ENCODE measurements at places on chromosomes 4 and X.

DNA sequence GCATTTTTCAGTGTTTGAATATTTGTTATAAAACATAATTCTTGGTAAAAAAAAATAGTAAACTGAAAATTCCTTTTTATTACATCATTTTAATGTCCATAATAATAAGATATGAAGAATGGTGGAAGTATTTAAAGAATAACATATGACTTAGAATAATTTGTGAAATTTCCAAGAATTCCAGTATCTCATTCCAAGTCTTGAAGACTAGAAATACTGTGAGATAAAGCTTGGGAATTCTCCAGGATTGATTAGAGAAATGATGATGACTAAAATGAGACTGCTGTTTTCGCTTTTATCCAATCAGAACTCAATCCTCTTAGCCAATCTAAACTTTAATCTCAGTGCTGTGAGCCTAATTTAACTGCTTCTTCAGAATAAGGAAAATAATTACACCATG, 184.2 kb upstream of the HCCS start:
- DNase-seq = no peak

GRCh38 chr4:158133551-158133950, 39.3 kb downstream of the GASK1B start:
- no peak for DNase-seq

DNA sequence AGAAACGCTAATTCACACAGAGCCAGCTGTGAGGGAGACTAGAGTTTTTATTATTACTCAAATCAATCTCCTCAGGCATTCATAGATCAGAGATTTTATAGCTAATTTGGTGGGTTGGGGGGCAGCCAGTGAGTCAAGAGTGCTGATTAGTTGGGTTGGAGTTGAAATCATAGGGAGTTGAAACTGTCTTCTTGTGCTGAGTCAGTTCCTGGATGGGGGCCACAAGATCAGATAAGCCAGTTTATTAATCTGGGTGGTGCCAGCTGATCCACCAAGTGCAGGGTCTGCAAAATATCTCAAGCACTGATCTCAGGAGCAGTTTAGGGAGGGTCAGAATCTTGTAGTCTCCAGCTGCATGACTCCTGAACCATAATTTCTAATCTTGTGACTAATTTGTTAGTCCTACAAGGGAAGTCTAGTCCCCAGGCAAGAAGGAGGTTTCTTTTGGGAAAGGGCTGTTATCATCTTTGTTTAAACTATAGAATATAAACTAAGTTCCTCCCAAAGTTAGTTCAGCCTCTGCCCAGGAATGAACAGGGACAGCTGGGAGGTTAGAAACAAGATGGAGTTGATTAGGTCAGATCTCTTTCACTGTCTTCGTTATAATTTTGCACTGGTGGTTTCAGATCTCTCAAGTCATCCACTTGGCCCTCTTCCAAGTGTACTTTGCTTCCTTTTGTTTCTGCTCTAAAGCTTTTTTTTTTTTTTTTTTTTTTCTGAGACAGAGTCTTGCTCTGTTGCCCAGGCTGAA, 5.4 kb upstream of the NAA11 start:
- DNase-seq = no peak

DNA sequence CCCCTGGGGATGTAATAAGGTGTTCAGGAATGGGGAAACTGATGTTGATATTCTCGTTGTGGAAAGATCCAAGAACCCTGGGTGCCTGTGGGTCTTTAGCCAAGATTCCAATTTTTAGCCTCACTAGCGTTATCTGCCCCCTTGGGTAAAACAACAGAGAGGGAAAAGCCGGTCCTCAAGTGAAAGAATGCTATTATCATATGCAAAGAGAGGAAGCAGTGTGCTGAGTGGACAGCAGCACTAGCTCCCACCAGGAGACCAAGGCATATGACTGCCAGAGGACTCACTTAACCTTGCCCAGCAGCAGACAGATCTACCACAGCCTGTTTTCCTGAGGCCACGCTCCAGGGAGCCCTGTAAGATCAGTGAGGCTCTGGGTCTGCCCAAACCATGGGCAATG, 257.9 kb upstream of the CPEB2 start:
- no peak for DNase-seq

- no peak for DNase-seq
Measured at GRCh38 chrX:40444133-40444532, 136.6 kb upstream of the ATP6AP2 start.
